ENCODE measurements at places on chromosomes 12 and 14.

DNA sequence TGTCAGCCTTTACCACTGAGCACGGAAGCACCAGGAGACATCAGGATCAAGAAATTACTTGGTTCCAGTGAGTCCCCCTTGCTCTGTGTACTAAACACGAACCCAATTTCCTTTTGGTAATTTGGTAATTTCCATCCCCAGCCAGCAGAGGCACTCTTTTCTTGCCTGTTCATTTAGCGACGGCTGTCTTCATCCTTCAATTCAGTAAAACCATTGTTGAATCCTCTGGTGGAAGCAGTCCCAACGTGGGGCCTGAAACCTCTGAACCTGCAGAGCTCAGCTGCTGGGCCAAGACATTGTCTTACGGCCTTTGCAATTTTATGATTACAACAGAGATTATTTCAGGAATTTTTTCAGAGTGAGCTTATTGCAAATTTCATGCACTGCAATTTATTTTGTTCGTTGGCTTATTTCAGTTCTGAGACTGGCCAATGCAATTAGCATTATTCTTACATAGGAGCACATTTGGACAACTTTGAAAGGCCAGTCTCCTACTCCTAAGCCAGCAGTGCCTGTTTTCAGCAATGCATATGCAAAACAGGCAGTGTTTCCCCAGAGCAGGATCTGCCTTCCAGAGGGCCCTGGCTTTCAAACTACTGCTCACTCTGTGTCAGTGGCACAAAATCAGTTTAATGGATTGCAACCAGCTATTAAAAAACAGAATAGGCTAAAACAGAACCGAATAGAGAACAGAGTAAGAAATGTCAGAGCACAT, 372.9 kb upstream of the TMEM132C start:
- DNase-seq = no peak

- no peak for DNase-seq
Measured at GRCh38 chr12:128606051-128606450, 217.7 kb downstream of the SLC15A4 start.

- no peak for DNase-seq
Measured at GRCh38 chr12:25842254-25842653, 116.2 kb upstream of the RASSF8 start.

GRCh38 chr14:20799456-20799891, 3.2 kb downstream of the RNASE1 start:
- DNase-seq = no peak

DNA sequence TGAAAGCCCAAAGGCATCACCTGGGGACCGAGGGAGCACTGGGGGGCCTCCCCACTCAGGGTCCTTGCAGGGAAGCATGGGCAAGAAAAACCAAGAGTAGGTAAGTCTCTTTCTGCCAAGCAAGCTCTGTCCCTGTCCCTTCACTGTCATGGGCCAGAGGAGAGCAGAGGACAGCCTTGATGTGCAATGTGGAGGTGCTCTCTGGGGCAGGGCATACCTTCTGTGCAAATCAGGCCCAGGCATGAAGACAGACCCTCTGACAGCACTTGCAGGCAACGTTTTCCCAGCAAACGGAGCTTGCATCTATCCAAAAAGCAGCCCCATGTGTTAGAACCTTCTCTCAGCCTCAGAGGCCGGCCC, 192.5 kb upstream of the PWP1 start:
- DNase-seq = no peak

DNA sequence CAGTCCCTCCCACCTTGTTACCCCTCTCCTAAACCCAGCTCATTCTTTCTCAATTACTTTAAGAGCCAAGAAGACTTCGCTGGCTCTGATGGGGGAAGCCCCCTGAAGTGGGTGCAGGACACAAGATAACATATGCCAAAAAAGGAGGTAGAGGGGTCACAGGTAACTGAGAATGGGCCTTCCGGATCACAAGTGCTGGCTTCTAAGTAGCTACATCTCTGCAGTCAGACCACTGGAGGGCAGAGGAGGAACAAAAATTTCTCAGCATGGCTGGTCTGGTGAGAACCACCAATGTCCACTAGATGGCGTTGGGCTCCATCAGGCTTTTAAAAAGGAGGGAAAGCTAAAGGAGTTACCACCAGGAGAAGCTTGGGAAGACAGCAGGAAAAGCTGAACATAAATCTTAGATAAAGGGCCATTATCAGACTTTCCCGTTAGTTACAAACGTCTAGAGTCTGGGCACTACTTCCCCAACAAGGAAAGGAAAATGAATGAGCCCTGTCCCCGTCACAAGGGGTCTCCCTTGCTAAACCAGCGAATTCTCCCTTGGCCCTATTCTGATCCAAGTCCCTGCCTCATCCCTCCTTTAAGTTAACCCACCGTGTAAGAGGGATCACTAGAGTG, 11.6 kb upstream of the CDH24 start:
- DNase-seq = peak; percentile 52

GRCh38 chr12:92987846-92988621, 58.9 kb upstream of the EEA1 start:
- no peak for DNase-seq

- no peak for DNase-seq
Measured at GRCh38 chr14:74968811-74969210, 13.4 kb upstream of the PGF start.

- DNase-seq = no peak
Measured at GRCh38 chr14:63387711-63388110, 69.0 kb upstream of the GPHB5 start.

DNA sequence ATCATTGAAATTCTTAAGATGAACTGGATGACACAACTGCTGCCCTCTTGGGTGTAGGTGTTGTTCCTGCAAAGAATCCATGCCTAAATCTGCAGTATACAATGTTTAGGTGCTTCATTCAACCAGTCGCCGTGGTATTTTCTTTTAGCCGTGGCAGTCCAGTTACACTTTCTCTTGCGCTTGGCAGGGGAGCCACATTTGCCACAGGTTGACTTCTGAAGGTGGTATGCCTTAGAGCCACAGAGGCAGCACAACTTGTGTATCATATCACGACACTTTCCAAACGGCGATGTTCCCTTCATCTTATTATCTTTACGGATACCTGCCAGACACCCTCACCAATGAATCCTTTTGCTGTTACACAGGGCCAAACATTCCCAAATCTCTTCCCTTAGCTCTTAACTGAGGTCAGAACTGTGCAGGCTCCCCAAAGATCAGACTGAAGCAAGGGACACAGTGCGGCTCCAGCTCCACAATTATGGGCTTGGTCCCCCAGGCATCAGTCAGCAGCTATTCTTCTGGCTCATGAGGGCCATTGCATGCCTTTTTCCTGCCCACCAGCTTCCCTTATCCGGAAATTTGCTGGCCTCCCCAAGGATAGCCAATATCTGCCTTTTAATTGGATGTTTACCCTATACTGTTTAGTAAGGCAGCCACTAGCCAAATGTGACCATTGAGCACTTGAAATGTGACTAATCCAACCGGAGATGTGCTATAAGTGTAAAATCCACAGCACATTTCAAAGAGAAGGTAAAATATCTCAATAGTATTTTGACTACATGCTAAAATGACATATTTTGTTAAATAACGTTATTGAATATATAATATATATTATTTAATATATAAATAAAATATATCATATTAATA, 50.7 kb downstream of the SENP1 start:
- DNase-seq = no peak

- DNase-seq = no peak
Measured at GRCh38 chr12:50105913-50106450, 2.2 kb downstream of the GPD1 start.

GRCh38 chr12:74889073-74889472, 320.6 kb downstream of the KCNC2 start:
- DNase-seq = no peak

GRCh38 chr14:36313898-36314297, 6.5 kb downstream of the MBIP start:
- DNase-seq = no peak

DNA sequence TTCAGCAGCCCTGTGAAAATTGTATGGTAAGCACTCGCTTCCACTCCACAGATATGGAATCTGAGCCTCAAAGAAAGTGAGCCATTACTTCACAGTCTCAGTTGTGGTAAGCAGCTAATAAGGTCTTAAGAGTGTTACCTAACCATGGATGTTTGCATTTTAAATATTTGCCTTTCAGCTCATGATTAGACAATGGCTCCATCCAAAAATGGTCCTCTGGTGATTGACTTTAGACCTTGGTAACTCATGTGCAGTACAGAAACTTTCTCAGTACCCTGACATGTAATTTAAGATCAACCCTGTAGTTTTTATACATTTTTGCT, 1.8 kb downstream of the A2M start:
- DNase-seq = no peak

- no peak for DNase-seq
Measured at GRCh38 chr12:71684081-71684480, 1.8 kb upstream of the TMEM19 start.

GRCh38 chr14:35688126-35688826, 120.8 kb downstream of the RALGAPA1 start:
- no peak for DNase-seq

DNA sequence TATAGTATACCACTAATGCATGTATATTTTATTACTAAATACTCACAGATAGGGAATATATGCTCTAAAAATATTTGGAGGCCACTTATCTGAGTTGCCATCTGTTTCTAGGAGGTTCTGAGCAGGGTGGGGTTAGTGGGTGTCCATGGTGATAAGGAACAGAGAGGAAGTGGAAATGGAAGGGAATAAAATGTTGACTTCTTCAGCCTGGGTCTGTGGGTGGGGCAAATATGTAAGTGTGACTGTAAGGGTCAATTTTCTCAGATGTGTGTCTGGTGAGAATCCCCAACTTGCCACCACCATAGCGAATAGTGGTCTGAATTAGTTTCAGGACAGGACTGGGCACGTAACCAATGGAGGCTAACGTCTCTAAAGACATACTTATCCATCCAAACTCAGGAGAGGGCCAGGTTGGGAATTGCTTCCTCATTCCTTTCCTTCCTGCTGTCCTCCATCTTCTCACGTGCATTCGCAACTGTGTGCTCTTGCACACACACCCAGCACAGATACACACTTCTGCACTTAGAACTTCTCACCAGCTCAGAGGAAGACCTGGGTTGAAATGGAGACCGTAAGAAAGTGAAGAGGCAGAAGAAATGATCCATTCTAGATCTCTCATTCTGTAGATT, 54.2 kb upstream of the GZMB start:
- no peak for DNase-seq

DNA sequence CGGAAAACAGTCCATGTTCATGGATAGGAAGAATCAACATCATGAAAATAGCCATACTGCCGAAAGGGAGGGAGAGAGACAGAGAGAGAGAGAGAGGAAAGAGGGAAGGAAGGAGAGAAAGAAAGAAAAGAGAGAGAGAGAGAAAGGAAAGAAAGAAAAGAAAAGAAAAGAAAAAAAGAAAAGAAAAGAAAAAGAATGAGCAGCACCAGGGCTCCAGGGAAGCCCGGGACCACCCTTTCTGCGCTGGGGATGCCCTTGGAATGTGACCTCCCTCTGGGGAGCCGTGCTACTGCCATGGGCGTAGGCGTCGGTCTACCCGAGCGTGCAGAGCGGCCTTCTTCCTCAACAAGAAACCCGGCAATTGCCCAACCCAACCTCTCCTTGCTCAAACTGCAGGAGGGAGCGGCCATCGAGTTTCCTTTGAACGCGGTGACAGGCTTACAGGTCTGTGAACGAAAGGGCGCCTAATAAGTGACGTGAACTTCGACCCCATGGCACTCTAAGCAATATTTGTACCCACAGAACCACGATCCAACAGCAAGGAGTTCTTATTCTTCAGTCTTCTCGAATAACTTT, 16.9 kb downstream of the OR6S1 start:
- no peak for DNase-seq

GRCh38 chr14:42228611-42229010, 621.9 kb downstream of the LRFN5 start:
- DNase-seq = no peak

- DNase-seq = no peak
Measured at GRCh38 chr14:47959740-47960139, 284.3 kb upstream of the MDGA2 start.

All from activated T-helper 1 cell treated with anti-CD3 and anti-CD28 coated beads, Interleukin-2, amount 50 U/mL, for 16 hours (primary cell).